Muscle of back (tissue), 13 donors: ENCODE measurements at places on chromosomes 16 and 17. TPM values are rescaled to one million over a fixed set of nuclear protein-coding genes. Genes with fewer than 3 reads are reported as not detected.

DNA sequence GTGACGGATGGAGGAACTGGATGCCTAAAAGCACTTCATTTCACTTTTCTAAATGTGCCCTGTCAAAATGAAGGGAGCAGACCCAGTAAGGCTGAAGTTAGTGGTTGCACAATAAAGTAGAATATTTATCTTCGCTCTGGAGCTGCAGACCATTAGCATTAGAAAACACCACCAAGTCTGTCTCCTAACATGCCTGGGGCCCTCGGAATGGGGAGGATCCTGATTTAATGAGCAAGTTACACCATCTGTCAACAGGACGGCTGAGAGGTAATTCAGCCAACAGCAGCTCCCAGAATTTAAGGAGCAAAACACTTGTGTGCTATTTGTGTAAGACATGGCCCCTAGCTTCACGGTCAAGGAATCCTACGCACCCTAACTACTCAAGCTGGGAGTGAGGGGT lies 22.3 kb downstream of the CA10 start:
- no peak for DNase-seq

DNA sequence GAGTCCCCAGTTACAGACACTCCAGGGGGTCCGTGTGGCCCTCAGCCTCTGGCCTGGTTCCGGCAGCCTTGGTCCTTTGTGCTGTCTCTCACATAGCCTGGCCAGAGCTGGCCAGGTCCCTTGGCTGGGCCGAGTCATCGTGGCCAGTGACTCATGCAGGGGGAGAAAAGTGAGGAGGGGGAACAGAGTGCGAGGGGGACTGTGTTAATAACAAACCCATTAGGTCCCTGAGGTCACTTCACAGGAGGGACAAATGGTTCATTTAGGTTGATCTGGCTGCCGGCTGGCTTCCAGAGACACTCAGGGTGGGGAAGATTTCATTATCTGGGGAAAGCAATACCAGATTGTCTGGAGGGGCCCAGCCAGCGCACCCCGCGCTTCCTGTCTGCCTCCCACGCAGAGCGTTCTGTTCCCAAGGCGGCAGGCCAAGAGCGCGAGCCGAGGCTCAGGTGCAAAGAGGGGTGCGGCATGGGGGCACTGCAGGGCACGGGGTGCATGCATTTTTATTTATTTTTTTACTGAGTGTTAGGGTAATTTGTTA lies 223.1 kb downstream of the SEC14L1 start:
- DNase-seq: no peak

GRCh38 chr17:5365831-5366230 lies 53.6 kb downstream of the NUP88 start:
- DNase-seq: no peak

DNA sequence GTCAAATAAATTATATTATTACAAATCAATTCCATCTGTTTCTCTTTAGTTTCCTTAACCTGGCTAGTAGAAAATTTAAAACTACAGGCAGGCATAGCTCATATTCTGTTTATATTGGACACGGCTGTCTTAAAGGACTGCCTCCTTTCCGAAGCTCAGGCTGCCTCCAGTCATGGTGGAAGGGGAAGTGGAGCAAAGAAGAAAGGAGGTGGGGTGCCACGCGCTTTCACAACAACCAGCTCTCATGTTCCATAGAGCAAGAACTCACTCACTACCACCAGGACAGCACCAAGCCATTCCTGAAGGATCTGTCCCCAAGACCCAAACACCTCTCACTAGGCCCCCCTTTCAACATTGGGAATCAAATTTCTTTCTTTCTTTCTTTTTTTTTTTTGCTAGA lies 149.3 kb upstream of the KCNJ18 start:
- DNase-seq: no peak

DNA sequence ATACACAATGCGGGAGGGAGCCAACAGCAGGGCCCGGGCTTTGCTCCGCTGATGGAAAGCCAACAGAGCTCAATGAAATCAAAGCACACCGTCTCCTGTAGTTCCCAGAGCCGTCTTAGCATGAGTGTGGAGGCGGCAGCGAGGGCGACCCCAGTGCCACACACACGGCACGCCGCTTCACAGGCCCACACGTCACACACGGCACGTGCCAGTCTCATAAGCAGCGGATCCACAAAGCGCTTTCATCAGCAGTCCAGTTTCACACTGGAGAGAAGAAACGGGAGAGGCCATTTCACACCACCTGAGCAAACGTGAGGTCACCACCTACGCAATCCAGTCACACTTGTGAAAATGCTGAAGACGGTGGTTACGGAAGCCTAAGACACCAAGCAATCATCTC lies 34.8 kb downstream of the CYB5D2 start:
- DNase-seq: no peak

DNA sequence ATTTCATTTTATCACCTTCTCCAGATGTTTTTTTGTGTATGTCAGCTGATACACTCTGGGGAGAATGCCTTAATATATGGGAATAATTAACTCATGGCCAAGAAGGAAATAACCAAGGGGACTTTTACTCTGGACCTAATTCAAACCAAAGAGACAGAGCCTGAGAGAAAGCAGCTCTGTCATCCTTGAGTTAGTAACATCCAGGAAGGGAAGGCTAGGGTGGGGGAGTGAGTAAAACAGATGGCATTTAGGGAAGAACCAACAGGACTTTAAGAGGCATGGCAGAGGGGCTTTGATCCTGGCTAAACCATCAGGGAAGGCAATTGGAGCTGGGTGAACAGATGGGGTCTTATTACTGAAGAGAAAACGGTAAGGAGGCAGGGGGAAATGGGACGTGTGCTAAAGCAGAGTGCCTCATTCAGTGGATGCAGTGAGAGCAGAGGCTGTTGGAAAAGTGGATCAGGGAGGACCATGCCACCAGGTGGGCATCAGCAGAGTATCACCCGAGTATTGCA lies 2.5 kb upstream of the SMPD3 start:
- DNase-seq: no peak

- DNase-seq: no peak
These were observed 60.2 kb downstream of the SDK2 start for GRCh38 chr17:73584049-73584448.

DNA sequence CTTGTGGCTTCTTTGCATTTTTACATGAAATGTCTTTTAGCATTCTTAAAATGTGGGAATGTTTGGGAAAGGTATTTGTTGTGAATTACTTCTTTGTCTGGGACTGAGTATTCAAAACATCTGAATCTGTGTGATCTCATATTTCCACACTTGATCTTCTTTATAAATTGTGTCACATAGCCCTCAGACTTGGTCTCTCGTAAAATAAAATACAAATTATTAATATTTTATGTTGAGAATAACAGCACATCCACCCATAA lies 81.9 kb downstream of the TUBD1 start:
- no peak for DNase-seq

- no peak for DNase-seq
These were observed 44.9 kb downstream of the TTC19 start for GRCh38 chr17:16044487-16044886.

GRCh38 chr17:1186923-1187771 lies 7.4 kb upstream of the ABR start:
- DNase-seq: peak; percentile 94

GRCh38 chr17:32870027-32870670 lies 6.8 kb downstream of the MYO1D start:
- DNase-seq: no peak

DNA sequence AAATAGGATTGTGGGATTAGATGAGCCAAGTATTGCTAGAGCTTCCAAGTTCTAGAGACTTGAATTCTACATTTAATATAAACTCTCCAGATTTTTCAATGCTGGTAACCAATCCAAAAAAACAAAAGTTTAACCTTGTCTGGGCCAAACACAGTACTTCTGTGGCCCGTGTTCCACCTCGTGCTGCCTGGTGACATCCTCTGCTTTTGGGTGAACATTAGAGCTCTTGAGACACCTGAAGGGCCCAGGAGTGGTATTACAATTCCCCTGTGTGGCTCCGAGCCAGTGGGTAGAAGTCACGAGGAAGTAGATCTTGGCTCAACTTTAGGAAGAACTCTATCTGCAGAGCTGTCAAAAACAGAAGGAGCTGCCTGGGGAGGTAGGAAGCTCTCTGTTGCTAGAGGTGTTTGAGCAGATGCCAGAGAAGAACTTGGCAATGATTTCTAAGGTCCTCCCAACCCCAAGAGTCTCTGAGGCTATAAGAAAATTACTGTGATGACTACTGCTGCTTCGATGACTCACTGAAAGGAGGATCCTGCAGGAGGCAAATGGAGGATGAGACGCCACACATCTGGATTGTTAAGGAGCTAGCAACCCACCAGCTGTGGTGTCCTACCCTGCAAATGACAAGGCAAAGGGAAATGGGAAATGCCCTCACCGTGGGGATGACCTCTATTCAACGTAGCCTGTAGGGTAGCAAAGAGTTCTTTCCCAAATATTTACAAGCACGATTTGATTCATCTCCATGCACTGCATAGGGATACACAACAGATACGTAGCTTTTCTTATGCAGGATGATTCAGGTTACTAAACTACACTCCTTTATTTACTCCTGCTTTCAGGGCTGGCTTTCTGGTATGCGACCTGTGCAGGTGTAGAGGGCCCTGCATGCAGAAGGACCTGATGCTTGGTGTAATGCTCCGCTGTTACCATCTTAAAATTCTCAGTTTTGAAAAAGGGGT lies 45.8 kb upstream of the GAS7 start:
- peak; percentile 86 for DNase-seq

- DNase-seq: no peak
These were observed 27.3 kb downstream of the KAT7 start for GRCh38 chr17:49815761-49816281.

DNA sequence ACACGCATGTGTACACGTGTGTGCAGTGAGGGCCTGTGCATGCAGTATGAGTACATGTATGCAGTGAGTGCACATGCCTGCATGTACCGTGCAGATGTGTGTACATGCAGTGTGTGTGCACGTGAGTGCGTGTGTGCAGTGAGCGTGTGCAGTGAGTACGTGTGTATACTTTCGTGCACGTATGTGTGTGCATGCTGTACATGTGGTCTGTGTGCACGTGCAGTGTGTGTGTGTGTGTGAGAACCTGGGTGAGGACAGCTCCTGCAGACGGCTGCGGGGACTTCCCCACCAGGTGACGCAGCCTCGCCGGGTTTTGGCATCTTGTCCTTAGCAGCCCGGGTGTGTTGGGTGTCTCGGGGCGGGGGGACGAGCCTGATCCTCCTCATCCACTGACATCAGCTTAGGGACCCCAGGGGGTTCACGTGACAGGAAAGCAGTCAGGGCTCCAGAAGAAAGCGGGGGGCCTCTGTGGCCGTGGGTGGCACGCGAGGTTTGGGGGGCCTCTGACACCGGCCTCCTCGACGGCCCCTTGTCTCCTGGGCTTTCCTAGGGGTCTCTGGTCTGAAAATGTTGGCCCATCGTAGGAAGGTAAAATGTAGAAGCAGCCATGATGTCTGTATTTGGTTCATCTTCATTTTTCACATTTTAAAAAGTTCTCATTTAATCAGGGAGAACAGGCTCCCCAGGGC lies 119.6 kb upstream of the ZNF750 start:
- DNase-seq: no peak

DNA sequence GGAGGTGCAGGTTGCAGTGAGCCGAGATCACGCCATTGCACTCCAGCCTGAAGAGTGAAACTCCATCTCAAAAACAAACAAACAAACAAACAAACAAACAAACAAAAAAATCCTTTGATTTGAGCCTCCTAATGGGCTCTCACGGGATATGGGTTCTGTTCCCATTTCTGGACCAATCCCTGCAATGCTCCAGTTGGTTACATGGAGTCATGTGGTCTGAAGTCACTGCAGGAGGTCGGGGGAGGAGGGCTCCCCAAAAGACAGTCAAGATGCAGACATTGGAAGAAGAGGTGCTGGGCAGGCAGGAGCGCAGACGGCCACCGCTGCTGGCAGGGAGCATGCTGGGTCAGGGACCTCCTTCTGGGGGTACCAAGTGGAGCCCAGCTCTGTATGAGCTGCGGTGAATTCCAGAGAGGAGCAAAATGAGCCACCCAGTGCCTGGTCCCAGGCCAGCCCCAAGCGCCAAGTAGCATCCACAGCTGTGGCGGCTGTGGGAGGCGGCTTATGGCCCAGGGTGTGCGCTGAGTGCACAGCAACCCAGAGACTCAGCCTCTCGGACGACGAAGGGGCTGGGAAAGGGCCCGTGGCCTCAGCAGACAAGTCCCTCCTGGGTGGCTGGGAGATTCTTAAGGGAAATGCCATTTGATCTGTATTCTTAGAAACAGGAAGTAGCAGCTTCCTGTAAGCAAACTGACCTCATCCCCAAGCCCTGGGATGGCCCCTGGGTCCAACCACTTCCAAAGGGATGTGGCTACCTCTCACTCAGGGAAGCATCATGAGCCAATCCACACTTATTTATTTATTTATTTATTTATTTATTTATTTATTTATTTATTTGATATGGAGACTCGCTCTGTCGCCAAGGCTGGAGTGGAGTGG lies 19.6 kb upstream of the ATP2A3 start:
- no peak for DNase-seq

GRCh38 chr17:83196973-83197880 lies 117.8 kb downstream of the METRNL start:
- no peak for DNase-seq

GRCh38 chr16:75761108-75761507 lies 34.8 kb upstream of the CPHXL start:
- no peak for DNase-seq

DNA sequence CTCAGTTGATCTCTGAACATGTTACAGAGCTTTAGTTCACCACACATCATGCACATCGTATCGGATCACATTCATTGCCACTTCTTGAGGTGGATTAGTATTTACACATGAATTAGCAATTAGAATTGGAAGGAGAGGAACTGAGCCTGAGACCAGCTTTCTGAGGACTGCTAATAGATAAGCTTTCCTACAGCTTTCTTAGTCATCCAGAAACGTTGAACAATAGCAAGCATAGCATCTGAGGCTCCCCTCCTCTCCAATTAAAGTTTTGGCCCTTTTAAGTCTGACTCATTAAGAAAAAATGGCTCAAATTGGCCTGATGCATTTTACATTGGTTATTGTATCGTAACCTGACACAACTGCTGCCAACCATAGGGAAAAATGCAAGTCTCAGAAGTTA lies 1130.4 kb downstream of the CDH8 start:
- DNase-seq: no peak

DNA sequence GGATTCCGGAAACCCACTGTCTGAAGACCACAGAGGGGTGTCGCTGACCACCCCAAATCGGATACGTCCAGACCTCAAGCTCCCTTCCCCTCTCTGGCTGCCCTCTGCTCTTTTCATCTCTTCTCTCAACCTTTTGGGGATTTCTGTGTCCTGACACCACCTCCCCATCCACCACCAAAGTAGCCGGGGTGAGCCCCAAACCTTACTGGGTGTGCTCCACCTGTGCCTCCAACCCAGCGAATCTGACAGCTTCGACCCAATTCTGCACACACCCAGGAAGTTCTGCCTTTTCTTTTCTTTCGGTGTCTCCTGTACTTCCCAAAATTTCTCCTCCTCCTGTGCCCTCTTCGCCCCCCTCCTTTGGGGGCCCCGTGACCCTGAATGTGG lies 534 bp downstream of the KCTD11 start:
- DNase-seq: no peak

The CRYM gene
- not detected for polyA plus RNA-seq

The TEX14 gene
- polyA plus RNA-seq: 5.2 TPM

The GPR179 gene
- polyA plus RNA-seq: 0.29 TPM

The RCVRN gene
- 1.1 TPM for polyA plus RNA-seq

The CLDN9 gene
- polyA plus RNA-seq: 0.75 TPM

The PLD2 gene
- polyA plus RNA-seq: 29.0 TPM

The TRPV2 gene
- 5.8 TPM for polyA plus RNA-seq

The TUBB3 gene
- polyA plus RNA-seq: 5.7 TPM

The DNAH9 gene
- 0.57 TPM for polyA plus RNA-seq

The PLCG2 gene
- 5.4 TPM for polyA plus RNA-seq

The SLC13A2 gene
- polyA plus RNA-seq: not detected
